Lung (tissue), 17 donors: ENCODE measurements at places on chromosomes 5 and 9. TPM values are rescaled to one million over a fixed set of nuclear protein-coding genes. Genes with fewer than 3 reads are reported as not detected.

- H3K27ac ChIP-seq: peak overlapping the region; percentile 96
- H3K4me1 ChIP-seq: no peaks in the 10 kb centered on the region
- peak; percentile 67 for DNase-seq
- no peaks in the 10 kb centered on the region for H3K36me3 ChIP-seq
Observed at GRCh38 chr5:81971111-81971711, 612 bp upstream of the ATG10 start.

- H3K27me3 ChIP-seq: no peaks in the 10 kb centered on the region
- no peaks in the 10 kb centered on the region for H3K4me1 ChIP-seq
- H3K36me3 ChIP-seq: no peaks in the 10 kb centered on the region
- H3K27ac ChIP-seq: no peak overlapping the region
- DNase-seq: peak; percentile 88
Observed at GRCh38 chr5:1376981-1377380, 32.1 kb upstream of the CLPTM1L start.

Gene DOK3
- total RNA-seq: 73.5 TPM

Gene TAS2R1
- total RNA-seq: 0.85 TPM

Gene BAAT
- total RNA-seq: 0.37 TPM
